ENCODE measurements at places on chromosomes 16 and 17.

DNA sequence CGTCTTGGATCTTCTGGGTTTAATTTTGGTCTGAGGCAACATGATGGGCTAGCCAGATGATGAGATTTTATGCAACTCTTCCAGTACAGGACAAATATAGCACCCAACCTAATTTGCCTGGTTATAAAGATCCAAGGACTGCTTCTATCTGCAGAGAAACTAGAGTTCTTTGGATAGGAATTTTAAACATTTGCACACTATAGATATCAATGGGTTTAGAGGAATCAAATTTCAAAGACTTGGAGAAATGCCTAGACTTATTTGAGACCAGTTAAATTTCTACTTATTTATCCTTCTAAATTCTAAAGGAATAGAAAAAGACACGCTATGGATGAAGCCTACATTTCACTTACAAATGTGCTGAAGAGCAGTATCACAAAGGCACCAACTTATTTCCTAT, 12.6 kb downstream of the PMFBP1 start:
- no peak for DNase-seq

- DNase-seq, result no peak
Measured at GRCh38 chr17:8623591-8623990, 6.9 kb downstream of the MYH10 start.

GRCh38 chr16:78729687-78730086, 630.2 kb downstream of the WWOX start:
- no peak for DNase-seq

DNA sequence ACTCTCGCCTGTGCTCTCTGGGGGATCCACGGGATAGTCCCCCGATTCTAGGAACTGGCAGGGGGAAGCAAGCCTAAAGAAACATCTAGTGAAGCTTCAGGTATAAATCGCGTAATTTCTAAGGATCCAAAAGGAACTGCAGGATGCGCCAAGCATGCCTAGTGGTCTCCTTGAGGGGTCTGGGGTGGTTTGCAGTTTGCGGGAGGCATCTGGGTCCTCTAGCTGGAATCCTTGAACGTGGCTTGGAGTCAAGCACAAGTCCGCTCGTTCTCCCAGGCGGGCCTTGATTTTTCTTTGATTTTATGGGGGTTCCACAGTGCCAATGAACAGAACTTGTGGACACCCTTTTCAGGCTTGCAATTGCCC, 1000.5 kb downstream of the KCNJ18 start:
- DNase-seq, result no peak

Data from hepatic stellate cell (primary cell).